Esophagus muscularis mucosa (tissue), 4 donors: ENCODE measurements at places on chromosomes 11 and 22.

DNA sequence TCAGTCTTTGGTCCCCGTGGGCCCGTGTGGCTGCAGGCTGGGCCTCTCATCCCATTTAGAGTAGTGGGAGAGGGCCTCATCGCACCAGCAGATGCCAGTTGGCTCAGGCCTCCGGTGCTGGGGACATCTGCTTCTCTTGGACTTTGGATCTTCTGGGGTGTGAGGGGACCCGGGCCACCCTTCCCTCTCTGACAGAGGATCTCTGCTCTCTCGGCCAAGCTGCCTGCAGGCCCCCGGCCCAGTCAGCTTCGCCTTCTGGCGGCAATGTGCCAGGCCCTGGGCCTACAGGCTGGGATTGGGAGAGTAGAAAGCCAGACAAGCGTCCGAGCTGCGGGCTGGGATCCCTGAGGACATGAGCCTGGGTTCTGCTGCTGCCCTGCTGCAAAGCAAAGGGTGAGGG is 15.0 kb upstream of the FGF3 start:
- DNase-seq, result no peak

- DNase-seq, result no peak
Measured at GRCh38 chr11:69537855-69538640, 56.6 kb downstream of the LINC01488 start.

- no peak for DNase-seq
Measured at GRCh38 chr22:36067235-36067558, 38.6 kb upstream of the RBFOX2 start.

GRCh38 chr11:6674862-6675261 is 8.3 kb downstream of the MRPL17 start:
- DNase-seq, result no peak

GRCh38 chr11:88411265-88411664 is 73.7 kb upstream of the CTSC start:
- no peak for DNase-seq

DNA sequence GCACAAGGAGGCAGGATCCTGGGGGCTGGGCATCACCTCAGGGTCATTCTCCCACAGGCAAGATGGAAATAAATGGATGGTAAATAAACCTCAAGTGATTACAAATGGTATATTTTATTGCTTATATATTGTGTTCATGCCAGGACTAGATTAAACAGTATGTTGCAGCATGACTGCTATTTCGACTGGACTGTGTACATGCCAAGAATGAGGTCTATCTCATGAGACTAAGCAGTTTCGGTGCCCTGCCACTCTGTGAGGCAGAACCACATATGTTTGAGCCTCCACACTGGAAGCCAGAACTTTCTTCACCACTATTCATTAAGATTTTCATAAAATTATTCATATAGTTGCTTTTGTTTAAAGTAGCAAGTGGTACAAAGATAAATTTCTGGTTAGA is 140.2 kb downstream of the DDX10 start:
- no peak for DNase-seq

DNA sequence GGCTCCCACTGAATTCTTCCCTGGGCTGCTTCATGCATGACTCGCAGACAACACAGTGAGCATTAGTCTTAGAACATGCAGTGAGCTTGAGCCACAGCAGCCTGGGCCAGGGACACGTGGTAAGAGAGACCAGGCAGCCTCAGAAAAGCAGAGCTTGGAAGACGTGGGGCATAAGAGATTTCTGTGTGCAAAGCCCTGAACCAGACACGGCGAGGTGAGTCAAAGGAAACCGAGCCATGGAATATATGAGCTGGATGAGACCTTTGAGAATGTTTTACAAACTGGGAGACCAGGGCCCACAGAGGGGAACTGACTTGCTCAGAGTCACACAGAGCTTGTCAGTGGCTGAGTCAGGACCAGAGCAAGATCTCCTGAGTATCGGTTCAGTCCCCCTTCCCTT is 8.5 kb upstream of the FXYD6 start:
- DNase-seq, result no peak

DNA sequence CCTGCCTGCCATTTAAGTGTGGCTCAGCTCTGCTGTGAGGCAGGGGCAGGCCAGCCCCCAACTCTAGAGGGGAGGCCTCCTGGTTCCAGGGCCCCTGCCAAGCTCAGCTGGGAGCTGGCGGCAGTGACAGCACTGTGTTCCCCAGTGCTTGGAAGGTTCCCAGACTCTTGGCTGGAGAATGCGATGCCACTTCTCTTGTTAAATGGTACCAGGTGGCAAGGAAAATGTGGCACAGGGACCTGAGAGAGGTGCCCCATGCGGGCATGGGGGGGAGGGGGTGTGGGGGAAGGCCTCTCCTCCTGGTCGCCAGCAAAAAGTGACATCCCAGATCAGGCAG is 8.4 kb upstream of the TNFRSF13C start:
- no peak for DNase-seq

DNA sequence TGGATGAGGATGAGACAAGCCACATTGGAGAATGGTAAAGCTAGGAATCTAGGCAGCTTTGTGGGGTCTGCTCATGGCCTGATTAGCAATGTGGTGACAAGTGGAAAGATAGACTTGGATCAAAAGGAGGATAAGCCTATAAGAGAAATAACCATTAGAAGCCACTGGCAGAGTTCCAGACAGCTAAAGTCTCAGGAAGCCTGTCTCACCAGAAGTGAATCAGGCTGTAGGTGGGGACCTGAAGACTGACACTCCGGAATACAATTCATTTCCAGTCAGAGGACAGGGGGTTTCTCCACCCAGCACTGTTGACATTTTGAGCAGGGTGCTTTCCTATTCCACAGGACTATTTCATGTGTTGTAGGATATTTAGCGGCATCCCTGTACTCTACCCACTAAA is 129.7 kb downstream of the ARHGAP42 start:
- DNase-seq, result no peak

- DNase-seq, result no peak
Measured at GRCh38 chr11:110250168-110250567, 46.2 kb downstream of the RDX start.

DNA sequence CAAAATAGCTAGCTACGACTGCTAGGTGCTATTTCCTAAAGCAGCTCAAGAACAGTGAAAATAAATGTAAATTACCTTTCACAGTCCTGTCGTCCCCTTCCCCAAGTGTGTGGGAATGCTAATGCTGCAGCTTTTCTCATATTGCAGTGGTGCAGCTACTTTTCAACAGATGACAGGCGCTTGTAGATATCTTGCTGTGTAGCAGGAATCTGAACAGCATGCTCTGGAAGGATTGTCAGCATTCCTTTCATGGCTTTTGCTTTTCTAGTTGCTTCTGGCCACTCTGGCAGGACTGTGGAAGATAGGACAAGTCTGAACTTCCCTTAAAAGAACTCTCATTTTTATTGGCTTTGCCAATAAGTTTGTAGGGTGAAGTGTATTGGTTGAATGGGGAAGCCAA is 18.8 kb downstream of the FAR1 start:
- DNase-seq, result no peak

DNA sequence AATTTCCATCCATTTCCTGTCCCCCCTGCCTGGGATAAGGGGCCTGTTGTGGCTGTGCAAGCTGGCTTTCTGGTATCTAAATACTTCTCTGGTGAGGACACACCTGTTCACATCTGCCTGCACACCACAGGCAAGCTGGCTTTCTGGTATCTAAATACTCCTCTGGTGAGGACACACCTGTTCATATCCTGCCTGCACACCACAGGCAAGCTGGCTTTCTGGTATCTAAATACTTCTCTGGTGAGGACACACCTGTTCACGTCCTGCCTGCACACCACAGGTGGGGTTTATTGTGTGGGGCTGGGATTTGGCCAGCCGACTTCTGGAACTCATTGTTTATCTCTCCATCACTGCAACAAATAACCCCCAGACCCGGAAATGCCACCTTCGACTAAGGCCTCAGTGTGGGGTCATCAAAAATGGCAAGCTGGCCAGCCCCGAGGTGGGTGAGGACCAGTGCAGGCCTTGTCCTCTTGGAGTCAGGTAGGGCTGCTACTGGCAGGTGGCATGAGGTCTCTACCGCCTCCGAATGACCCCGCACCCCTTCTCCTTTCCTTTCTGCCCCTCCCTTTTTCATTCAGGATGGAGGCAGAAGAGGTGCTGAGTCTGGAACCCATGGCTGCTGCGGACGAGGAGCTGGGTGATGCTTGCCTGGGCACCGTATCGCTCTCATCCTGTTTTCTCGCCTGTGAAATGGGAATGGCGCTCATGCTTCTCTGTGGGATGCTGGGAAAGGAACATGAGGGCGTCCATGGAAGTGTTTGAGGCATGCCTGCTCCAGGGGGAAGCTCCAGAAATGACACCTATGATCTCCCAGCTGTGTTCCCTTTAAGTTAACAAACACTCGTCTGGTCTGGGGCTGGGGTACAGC is 43.5 kb upstream of the MYEOV start:
- no peak for DNase-seq

DNA sequence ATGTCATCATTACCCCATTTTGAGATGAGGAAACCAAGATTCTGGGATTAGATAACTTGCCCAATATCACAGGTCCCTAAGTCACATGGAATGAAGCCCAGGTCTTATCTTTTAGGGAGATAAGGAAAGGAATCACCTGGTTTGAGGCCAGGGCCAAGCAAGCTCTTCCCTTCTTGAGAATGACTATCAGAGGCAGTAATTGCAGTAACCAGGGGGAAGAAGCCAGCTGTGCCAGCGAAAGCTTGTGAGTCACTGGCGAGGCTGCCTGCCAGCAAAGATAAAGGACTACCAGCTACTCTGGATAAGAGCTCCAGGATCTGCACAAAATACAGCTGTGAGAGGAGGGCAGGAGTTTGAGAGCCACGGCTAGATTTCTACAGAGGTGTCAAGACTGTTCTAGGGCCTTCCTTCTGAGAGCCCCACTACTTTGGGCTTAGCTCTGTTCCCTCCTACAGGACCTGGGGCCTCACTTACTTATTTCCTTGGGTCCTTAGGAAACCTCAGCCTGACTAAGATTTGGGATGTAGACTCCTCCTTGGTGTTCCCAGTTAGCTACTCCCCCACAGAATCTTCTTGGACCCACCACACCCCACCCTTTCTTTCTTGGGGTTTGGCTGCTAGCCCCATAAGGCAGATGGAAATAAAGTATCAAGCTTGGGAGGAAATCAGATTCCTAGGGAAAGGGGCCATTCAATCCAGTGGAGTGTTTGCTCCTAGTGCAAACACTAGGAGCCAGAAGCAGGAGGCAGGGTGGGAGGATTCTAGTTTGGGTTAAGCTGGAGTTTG is 9.7 kb upstream of the CCKBR start:
- DNase-seq, result no peak

GRCh38 chr11:61293867-61294716 is 1.0 kb downstream of the VWCE start:
- DNase-seq, result no peak

DNA sequence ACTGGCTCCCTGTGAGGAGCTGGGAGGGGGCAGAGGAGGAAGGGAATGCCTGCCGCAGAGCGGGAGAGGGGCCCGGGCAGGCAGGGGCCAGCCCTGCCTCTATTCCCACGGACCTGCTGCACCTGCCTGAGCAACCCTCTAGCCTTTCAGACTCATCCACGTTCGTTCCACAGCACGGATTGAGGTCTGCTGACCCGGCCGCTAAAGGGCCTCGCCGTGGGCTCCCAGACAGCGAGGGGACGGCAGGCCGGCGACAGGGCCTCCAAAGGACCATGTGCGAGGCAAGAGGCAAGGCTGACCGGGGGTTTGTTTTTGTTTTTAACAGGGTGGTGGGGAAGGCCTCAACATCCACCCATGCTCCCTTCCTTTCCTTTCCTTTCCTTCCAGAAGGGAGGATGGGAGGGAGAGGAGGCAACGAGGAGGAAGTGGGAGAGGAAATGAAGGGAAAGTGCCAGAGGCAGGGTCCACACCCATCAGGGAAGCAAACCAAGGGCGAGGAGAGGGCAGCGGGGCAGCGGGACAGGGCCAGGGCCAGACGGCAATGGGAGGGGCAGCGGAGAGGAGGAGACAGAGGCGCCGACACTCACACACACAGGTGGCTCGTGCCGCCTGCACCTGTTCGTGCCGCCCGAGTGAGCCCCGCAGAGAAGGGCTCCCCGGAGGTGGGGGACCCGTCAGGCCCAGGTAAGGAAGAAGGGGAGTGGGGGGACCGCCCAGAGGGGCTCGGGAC is 7.5 kb downstream of the LRFN4 start:
- DNase-seq, result no peak

DNA sequence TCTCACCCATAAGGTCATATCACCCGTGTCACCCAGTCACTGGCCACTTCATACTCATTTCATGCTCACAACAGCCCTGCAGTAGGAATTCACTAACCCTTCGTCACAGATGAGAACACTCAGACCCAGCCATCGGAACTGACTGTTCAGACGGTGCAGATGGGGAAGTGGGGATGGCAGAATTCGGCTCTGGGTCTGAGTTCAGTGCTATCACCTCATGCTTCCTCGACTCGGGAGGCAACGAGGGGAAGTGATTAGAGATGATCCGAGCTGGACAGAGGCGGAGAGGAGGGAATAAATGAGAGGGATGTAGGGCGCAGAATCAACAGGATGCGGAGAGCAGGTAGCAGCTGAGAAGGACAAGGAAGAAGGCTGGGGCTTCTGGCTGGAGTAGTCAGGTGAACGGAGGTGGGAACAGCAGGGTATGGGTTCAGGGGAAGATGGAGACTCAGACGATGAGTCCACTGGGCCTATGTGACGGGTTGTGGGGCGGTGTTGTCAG is 4.7 kb downstream of the B3GNT6 start:
- DNase-seq, result peak; percentile 85

- DNase-seq, result peak; percentile 47
Measured at GRCh38 chr11:134795017-134795416, 383.0 kb upstream of the B3GAT1 start.

GRCh38 chr22:20963201-20964052 is 3.6 kb upstream of the AIFM3 start:
- DNase-seq, result no peak

GRCh38 chr11:8382436-8383053 is 118.9 kb upstream of the LMO1 start:
- DNase-seq, result peak; percentile 79

DNA sequence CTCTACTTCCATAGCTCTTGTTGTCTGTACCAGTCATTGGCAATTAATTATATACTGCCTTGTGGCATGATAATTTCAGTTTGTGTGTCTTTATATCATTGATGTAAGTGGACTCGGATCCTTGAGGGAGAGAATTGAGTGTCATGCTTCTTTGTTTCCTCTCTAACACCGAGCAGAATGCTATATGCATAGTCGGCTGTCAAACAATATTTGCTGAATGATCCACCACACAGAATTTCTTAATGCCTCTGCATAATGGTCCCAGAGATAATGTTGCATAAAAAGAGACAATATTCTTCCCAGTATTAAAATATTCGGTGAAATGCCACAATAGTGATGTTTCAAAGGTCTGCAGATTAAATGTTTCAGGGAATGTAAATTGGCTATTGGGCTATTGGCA is 664.8 kb downstream of the NTM start:
- no peak for DNase-seq

GRCh38 chr11:69131644-69132300 is 24.0 kb upstream of the SMIM38 start:
- DNase-seq, result no peak

GRCh38 chr11:57434640-57435546 is 8.0 kb upstream of the SLC43A3 start:
- DNase-seq, result no peak
